Left forelimb (tissue), 1 donor: ENCODE measurements at places on chromosomes 11 and 22.

GRCh38 chr22:35043252-35043933, 22.6 kb upstream of the ISX start:
- no peak for DNase-seq

DNA sequence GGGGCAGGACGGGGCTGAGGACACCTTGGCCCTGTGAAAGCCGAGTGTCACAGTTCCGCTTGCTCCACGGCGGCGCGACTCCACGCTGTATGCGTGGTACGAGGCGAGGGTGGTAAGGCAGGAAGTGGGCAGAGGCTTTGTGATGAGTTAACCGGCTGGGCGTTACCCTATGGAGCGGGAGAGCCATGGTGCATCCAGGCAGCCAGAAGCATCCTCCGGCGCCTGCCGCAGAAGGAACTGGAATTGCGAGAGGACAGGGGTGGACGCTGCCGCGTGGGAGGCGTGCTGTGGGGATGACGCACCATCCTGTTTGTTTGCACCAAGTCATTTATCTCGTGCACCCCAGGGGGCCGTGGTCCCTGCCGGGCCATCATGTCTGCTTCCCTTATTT, 643.9 kb downstream of the BRD1 start:
- no peak for DNase-seq

DNA sequence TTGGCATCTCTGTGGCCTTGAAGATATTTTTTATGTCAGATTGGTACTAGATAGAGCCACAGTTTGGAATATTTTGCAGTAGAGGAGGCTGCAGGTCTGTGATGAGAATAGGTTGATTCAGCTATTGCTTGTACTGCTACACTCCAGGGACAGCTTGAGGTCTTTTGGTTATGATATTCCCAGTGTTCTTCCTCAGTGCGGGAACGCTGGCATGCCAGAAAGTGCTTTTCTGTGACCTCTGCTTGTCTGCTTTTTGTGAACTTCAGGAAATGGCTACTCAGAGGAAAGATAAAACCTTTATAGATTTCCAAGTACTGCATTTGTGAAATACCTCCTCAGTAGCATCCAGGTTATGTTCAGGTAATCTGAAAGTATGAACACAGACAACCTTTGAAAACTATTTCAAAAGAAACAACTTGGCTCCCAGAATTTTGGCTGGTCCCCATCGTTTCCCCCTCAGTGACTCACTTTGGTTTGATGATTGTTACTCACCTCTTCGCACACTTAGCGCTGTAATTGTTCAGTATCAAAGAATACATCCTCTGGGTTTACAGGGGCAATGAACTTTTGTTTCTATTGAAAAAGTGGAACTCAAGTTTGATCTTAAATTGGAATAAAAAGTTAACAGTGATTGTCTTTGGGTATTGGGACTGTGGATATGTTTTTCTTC, 191.4 kb downstream of the HIPK3 start:
- DNase-seq: no peak

DNA sequence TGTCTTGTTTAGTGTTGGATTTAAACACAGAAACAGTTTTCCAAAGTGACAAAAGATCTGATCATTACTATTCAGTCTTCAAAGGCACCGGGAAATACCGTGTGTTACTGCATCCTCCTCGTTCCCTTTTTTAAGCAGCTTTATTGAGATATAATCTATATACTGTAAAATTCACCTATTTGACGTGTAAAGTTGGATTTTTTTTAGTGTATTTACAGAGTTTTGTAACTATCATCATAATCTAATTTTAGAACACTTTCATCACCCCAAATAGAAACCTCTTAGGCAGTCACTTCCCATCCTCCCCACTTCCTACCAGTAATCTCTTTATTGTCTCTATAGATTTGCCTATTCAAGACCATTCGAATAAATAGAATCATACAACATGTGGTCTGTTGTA, 1.4 kb downstream of the ANO5 start:
- DNase-seq: no peak

GRCh38 chr11:71329165-71329510, 76.8 kb upstream of the SHANK2 start:
- DNase-seq: peak; percentile 25

DNA sequence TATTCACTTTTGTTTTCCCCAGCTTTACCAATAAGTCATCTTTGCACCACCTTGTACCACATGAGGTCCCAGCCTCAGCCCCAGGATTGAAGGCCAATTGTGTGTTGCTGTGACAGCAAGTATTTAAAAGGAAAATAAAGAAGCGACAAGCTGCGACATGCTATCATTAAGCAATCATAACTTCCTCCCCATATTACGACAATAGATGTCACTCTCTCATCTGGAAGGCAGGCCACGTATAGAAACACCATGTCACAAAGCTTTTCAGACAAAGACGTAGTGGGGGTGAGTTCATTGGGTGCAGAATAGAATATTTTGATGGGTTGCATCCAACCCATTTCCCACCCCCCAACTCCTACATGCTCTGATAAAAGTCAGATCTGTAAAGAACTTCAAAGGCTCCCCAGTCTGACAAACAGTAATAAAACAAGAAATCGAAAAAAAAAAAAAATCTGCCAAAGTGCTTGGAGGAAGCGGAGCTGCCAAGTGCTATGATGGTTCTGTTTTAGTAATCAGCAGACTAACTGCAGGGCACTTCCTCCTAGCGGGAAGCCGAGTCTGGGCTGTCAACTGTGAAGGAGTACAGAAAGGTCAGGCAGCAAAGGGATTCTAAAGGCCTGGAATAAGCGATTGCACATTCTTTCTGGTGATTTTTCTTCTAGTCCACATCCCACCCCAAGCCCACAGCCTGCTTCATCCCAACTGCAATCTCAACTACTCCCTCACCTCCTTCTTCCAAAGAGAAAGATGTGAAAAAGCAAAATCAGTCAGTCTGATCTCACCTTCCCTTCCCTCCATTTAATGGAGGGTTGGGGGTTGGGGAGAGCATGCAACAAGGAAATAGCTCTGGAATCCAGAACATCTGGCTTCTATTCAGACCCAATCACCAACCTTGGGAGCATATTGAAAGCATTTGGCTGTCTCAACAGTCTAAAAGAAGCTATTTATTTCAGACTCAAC, 131.4 kb upstream of the UBASH3B start:
- DNase-seq: no peak

GRCh38 chr11:69878927-69879728, 59.9 kb upstream of the FGF3 start:
- DNase-seq: peak; percentile 37
